ENCODE measurements at places on chromosomes 5 and 9.

- no peak for DNase-seq
These were observed 718.8 kb downstream of the BRINP1 start for GRCh38 chr9:118650417-118650816.

DNA sequence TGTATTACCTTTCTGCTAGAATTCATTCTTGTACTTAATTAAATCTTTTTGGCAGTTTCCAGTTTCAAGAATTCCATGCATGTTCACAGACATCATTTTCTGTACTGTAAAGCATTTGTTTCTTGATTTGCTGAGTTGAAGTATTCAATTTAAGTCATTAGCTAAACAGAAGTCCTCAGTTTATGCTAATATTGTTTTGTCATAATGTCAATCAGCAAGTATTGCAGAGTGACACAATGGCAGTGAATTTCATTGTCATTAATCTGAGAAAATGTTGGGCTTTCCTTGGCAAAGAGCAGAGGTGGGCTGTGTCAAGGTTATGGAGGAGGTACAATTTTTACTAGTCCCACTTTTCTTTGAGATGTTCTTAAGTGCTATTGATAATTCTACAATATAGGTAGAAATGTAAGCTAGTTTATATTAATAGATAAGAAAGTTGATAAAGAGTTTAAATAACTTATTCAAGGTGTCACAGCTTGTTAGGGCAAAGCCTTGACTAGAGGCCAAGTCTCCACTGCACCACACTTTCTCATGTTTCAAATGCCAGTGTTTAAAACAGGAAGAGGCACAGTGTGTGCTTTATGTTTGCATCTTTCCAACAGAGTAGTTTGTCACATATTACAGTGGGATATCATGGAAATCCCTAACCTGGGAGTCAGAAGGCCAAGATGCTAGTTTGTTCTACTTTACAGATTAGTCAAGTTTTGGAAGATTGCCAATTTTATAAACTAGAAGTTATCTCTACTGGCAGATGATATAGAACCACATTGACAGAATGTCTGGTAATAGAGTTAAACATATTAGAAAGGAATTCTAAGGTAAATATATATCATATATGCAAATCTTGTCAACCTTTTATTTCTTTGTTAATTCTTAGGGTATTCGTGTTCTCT is 56.3 kb downstream of the SLF1 start:
- no peak for DNase-seq

GRCh38 chr5:38515646-38516045 is 40.8 kb downstream of the LIFR start:
- DNase-seq, result no peak

GRCh38 chr9:116668970-116669695 is 18.0 kb upstream of the TRIM32 start:
- no peak for DNase-seq

DNA sequence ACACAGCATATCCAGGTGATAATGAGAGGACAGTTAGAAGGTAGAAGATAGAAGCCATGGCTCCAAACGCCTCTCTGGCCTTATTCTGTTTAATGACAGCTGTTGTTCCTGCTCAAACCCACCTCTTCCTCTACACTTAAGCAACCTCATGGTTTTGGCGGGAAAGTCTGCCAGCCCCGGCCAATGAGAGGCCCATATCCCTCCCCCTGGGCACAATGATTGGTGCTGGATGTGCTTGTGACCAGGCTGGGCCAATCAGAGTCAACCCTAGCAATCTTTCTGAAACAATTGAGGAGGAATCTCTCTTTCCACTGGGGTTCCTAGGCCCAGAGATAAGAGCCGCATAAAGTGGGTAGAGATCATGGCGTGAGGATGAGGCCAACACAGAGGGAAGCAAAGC is 4.8 kb upstream of the GFI1B start:
- no peak for DNase-seq

- DNase-seq, result no peak
These were observed 36.3 kb downstream of the CXXC5 start for GRCh38 chr5:139684350-139684880.

GRCh38 chr9:100167176-100167575 is 68.1 kb downstream of the INVS start:
- DNase-seq, result no peak

DNA sequence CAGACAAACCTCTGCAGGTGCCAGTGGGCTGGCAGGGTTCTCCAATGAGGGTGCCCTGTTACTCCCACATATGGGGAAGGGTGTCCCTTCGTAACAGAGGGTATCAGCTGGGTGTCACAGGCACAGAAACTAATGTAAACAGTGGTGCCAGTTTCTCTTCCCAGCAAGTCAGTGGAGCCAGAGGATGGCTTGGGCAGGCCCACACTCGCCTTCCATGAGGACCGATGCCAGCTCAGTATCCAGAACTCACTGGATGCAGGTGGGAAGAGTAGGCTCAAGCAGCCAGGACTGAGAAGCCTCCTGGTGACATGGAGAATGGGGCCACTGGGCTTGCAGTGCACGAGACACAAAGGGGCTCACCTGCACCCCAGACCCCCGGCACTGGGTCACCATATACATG is 30.4 kb downstream of the FSTL4 start:
- no peak for DNase-seq

DNA sequence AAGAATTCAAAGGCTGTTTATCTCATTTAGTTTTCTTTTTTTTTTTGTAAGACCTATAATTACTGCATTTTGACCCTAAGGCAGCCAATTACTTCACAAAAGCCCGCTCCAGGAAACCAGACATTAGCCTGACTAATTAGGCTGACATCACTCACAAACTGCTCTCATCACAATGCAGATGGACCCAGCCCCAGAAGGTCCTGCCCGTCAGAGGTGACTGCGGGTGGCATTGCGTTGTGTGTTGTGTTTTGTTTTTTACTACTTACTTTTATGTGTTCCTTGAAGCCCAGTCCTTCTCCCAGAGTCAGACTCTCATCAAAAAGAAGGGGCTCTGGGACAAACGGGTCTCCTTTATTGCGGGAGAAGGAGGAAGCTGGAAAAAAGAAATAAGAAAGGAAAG is 172.2 kb downstream of the HSD17B3 start:
- no peak for DNase-seq

- DNase-seq, result no peak
These were observed 29.9 kb upstream of the FSTL4 start for GRCh38 chr5:133642153-133642722.

GRCh38 chr5:76074487-76075065 is 8.6 kb upstream of the SV2C start:
- no peak for DNase-seq

GRCh38 chr5:33277061-33277650 is 163.6 kb upstream of the TARS1 start:
- DNase-seq, result no peak

DNA sequence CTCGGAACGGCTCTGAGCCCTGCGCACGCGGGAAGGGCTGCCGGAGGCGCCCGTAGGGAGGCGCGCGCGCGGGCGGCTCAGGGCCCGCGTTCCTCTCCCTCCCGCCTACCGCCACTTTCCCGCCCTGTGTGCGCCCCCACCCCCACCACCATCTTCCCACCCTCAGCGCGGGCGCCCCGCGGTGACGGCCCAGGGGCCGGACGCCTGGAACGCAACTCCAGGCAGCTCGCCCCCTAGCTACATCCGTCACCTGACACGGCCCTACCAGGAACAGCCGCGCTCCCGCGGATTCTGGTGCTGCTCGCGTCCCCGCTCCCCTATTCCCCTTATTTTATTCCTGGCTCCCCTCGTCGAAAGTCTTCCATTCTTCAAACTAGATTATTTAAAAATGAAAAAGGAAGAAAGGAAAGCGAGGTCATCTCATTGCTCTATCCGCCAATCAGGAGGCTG is at the start of gene CDKN2B-AS1:
Gene CDKN2B-AS1 (plus strand): TSS at position 236 of the 450 bp plus-strand sequence.
- DNase-seq, result no peak

- DNase-seq, result no peak
These were observed 59.7 kb upstream of the HMHB1 start for GRCh38 chr5:143752165-143752850.

GRCh38 chr5:103441523-103441922 is 121.1 kb downstream of the NUDT12 start:
- no peak for DNase-seq

DNA sequence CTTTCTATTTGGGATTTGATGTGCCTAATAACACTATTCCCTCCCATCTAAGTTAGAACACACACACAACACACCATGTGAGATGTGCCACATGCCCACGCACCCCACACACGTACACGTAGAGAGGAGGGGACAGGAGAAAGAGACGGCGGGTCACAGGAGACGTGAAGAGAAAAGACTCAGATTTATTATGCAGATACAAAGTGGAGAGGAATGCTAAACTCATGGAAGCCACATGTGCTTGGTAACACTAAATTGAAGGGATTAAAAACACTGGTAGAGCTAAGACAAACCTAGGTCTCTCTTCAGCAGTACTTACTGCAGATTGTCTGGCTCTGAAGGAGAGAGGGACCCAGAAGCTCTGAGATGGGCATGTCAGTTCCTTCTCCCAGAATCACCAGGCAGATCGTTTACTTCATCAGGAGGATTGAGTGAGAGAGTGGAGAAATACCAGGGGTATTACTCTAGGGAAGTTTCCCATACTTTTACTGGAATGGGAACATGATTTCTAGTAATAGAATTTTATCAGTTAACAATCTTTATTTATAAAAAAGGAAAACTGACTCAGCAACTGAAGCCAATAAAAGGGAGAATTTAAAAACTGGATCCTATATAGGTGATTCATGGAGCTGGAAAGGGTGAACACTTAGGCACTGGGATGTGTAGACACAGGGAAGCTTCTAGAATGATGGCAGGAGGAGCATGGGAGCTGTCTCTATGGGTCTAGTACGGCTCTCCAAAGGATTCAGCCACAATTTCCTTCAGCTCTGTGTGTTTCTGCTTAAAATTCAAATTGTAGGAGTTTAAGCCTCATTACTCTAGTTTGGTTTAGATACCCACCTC is 139.4 kb downstream of the MACIR start:
- DNase-seq, result no peak

DNA sequence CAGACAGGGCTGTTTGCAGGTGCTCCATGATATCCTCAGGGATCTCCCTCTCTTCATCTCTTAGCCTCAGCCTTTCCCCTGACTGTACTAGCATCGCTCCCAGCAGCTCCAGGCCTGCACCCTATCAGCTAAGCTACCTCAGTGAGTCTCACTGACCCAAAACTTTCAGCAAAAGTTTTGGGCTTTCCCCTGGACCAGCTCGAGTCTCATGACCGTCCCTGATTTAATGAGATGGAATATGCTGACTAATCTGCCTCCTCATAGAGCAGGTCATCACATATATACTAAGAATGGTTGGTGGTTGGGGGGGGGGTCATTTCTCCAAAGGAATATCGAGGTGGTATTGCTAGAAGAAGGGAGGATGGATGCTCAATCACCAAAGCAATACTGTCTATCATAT is 151.5 kb downstream of the NR3C1 start:
- no peak for DNase-seq

DNA sequence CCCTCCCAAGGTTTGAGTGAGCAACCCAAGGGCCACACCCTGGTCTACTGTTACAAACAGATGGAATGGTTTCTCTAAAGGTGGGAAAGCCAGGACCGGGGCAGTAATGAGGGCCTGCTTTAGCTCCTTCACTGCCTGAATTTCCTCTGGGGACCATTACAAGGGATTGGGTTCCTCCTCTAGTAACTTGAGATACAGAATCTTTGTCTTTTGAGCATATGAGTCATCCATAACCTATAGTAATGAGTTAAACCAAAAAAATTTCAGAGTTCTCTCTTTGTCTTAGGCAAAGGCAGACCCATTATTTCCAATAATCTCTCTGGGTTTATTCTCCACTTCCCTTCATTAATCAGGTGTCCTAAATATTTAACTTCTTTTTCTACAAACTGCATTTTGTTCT is 618.8 kb downstream of the HINT1 start:
- DNase-seq, result no peak

DNA sequence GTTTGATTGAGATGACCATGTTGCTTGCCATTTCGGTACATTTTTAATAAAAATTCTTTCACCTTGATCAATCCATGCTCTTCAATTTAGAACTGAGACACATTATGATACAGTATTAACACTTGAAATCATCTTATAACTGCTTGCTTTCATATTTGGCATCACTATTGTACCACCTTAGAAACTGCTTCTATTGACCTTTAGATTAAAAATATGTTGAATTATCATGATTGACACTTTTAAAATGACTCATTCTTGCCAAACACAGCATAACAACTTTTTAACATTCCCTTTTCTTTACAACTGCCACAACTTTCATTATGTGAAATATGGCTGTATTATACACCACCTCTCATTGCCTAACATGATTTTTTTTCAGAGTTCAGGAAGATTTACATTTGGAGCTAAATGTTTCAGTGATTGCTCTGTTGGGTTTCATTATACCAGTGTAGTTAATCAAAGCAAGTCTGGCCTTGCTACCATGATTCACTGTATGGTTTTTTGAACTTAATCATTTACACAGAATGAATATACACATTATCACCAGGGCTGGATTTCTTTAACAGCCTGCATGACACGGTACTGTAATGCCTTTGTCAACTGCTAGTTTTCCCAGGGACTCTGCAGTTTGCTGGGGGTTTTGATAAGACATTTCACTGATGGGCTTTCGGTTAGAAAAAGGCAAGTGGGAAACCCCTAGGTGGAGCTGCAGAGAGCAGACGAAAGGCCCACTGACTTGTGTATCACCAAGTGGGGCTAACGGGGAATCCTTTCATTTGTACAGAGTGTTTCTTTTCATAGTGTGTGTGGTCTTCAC is 93.6 kb upstream of the TLE4 start:
- DNase-seq, result no peak

DNA sequence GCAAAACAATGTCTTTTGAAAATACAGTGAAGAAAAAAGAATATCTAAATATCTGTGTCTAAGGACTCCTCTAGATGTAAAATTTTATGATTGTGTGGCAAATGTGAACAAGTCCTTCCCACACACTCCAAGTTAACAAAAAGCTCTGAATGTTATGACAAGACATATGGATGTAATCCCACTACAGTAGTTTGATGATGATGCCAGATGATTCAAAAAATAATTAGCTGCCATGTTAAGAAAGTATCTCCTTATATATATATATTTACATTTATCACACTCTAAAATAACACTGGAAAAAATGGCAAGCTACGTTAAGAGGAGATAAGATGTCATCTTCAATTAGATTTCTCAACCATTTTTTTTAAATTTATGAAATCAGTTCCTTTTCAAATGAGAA is 178.5 kb downstream of the NFIB start:
- no peak for DNase-seq

- DNase-seq, result no peak
These were observed 192.1 kb upstream of the RGMB start for GRCh38 chr5:98581112-98581997.

GRCh38 chr9:18261181-18261580 is 212.8 kb upstream of the ADAMTSL1 start:
- no peak for DNase-seq

DNA sequence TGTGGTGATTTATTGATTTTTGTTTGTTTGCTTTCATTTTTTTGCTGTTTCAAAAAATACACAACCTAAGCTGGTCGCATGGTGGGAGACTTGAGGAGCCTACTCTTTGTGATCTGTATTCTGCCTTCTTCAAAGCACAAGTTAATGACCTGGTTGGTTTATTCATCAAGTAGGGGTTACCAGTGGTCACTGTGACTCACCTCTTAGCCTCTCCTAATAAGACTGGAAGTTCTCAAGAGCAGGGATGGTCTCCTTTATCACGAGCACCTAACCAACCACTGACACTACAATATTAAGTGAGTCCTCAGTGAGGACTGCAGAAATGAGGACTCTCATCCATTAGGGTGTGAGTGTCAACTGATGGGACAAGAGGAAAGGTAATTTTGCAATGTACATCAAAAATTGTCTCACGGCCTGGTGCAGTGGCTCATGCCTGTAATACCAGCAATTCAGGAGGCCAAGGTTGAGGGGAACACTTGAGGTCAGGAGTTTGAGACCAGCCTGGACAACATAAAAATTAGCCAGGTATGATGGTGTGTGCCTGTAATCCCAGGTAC is 13.6 kb upstream of the MTMR12 start:
- DNase-seq, result no peak
